ENCODE measurements at places on chromosomes 2 and 18. TPM values are rescaled to one million over a fixed set of nuclear protein-coding genes. Genes with fewer than 3 reads are reported as not detected.
A peak's percentile ranks its signal among the peaks of the same experiment; 100 is the strongest.

The SRD5A2 gene
- total RNA-seq = not detected

The SERPINB5 gene
- not detected for total RNA-seq

The CDH2 gene
- 325 TPM for total RNA-seq

The GPR35 gene
- total RNA-seq = 2.1 TPM

The TMEM247 gene
- total RNA-seq = not detected

The LANCL1 gene
- 52.0 TPM for total RNA-seq

The IL36G gene
- total RNA-seq = not detected

DNA sequence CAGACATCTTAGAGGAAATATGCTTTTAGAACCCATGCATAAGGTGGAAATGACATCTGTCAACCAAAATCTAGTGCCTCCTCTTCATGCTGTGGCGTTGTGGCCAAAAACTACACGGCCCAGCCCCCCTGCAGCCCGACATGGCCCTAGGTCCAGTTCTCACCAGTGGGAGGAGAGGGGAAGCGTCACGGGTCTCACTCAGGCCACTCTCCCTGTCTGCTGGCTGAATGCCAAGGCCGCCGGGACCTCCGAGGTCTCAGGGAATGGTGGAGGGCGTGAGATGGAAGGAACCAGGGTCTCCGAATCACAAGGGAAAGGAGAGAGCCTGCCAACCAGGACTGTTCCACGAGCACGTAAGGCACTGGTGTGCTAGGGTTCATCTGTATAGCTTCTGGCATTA is 361.0 kb downstream of the ANAPC1 start:
- no peaks in the 10 kb centered on the region for H3K27me3 ChIP-seq
- no peak overlapping the region for H3K27ac ChIP-seq

- no peak for DNase-seq
- H3K4me3 ChIP-seq = no peak overlapping the region
- no peaks in the 10 kb centered on the region for H3K27me3 ChIP-seq
- peaks cover 5% of the 10 kb centered on the region for H3K4me1 ChIP-seq
- H3K27ac ChIP-seq = no peak overlapping the region
Observed at GRCh38 chr2:157747280-157747679, 118.6 kb upstream of the ACVR1C start.

- H3K27me3 ChIP-seq = no peaks in the 10 kb centered on the region
- H3K4me1 ChIP-seq = peaks cover 34% of the 10 kb centered on the region
- H3K4me3 ChIP-seq = no peak overlapping the region
Observed at GRCh38 chr2:197182668-197183067, 127.9 kb downstream of the ANKRD44 start.

GRCh38 chr2:241039416-241039815 is 41.0 kb downstream of the SNED1 start:
- H3K4me1 ChIP-seq = peaks cover 10% of the 10 kb centered on the region
- H3K27me3 ChIP-seq = peaks cover 14% of the 10 kb centered on the region
- no peak for DNase-seq
- peaks cover 19% of the 10 kb centered on the region for H3K36me3 ChIP-seq
- no peak overlapping the region for H3K4me3 ChIP-seq

GRCh38 chr18:70377317-70377799 is 88.5 kb downstream of the SOCS6 start:
- H3K27me3 ChIP-seq = no peaks in the 10 kb centered on the region
- H3K27ac ChIP-seq = no peak overlapping the region
- no peak for DNase-seq
- no peaks in the 10 kb centered on the region for H3K36me3 ChIP-seq

DNA sequence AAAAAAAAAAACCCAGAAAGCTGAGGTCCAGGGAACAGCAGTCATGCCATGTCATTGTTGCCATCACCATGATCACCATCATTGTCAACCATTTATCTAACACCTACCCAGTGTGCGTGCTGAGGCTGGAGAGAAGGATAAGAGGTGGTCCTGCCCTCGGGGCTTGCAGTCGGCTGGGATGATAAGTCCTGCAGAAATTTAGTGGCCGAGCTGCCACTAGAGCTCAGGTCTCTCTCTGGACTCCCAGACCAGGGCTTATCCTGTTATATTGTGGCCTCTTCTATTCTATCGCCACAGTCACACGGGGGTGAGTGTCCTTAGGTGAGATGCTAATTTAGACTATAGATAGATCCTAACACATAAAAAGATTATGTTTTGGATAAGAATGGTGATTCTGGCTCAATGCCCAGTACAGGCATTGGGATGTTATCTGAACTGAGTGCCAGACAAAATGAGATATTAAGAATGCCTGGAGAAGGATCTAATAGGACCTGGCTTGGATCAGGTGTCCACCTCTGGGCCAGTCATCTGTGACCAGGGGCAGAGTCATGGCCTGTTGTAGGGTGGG is 43.2 kb upstream of the YWHAQ start:
- H3K27me3 ChIP-seq = no peaks in the 10 kb centered on the region
- no peak overlapping the region for H3K4me3 ChIP-seq
- H3K36me3 ChIP-seq = no peaks in the 10 kb centered on the region
- H3K27ac ChIP-seq = no peak overlapping the region
- no peak for DNase-seq
- H3K4me1 ChIP-seq = no peaks in the 10 kb centered on the region

DNA sequence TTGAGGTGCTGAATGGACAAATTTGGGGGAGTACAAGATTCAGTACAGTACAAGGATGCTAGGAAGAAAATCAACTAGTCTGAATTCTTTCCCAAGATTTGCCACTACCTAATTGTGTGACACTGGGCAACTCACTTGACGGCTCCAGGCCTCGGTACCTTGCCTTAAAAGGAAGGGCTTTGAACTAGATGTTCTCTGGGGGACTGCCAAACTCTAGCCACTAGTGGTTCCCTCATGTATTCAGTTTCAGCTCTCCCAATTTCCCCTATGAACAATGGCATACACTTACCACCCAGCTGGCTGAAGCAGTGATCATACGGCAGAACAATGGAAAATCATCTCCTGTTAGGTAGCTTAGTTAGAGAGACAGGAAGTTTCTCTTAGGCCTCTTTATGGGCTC is 73.4 kb downstream of the VWC2L start:
- no peaks in the 10 kb centered on the region for H3K36me3 ChIP-seq
- H3K27me3 ChIP-seq = no peaks in the 10 kb centered on the region
- H3K27ac ChIP-seq = peak overlapping the region; percentile 2
- peaks cover 5% of the 10 kb centered on the region for H3K4me1 ChIP-seq
- no peak overlapping the region for H3K4me3 ChIP-seq

DNA sequence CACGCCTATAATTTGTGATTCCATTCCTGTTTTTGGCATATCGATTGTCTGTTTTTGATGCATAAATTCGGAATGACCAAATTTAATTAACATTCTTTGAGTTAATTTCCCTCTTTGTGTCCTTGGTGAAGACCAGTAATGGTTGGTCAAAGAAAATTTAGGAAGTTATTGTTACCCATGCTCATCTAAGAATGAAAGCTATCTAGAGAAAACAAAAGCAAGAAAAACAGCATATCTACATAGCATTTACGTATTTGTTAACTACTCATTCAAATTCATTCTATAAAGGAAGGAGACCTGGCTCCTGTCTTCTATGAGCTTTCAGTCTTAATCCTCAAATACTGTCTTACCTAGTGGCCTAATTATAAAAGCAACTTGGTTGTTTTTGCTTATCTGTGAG is 59.2 kb upstream of the CHST9 start:
- H3K4me3 ChIP-seq = no peak overlapping the region
- no peak overlapping the region for H3K27ac ChIP-seq
- no peaks in the 10 kb centered on the region for H3K27me3 ChIP-seq
- no peaks in the 10 kb centered on the region for H3K36me3 ChIP-seq
- H3K4me1 ChIP-seq = no peaks in the 10 kb centered on the region

DNA sequence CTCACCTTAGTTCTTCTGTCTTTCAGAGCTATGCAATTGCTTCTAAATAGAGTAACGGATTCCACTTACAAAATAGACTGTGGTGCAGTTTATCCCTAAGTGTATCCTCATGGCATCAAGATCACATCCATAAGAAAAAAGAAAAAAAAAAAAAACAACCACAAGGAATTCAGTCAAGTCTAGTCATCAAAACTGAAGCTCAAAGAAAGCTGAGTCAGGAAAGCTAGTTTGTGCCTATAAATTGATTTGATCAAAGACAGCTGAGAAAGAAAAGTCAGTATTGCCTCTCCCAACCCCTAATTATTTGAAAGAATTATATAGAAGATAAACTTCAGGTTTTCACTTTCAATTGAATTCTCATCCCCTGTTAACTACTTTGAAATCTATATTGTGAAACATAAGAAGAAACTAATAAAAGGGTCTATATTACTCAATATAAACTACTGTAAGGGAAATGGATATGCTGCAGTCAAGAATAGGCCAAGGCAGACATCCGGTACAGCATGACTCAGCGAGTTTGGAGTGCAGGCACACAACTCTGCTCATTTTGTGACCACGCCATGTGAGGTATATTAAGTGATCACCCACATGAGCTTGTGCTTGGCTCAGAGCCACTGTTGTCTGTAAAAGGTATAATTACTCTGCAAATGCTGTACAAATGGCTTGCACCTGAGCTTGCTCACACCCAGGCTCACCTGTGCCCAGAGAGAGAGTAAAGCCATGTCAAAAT is 568.1 kb upstream of the CRIM1 start:
- H3K27me3 ChIP-seq = no peaks in the 10 kb centered on the region
- no peak overlapping the region for H3K27ac ChIP-seq
- no peaks in the 10 kb centered on the region for H3K36me3 ChIP-seq
- no peak overlapping the region for H3K4me3 ChIP-seq
- DNase-seq = no peak

DNA sequence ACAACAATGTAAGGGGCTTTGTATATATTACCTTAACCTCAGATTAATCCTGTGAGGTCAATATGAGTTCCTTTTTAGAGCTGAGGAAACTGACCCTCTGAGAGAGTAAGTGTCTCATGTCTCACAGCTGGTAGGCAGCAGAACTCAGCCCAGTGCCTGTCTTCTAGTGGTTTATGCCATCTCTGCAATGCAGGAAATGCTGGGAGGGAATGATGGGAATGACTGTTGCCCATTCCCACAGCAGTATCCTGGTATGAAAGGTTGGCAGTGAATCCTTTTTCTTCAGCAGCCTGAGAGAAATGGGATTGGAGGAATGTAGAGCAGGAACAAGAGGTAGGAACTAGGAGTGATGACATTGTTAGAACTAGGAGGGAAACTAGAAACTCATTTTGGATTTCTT is 6.0 kb downstream of the MRPL30 start:
- H3K27me3 ChIP-seq = no peaks in the 10 kb centered on the region
- DNase-seq = no peak
- H3K36me3 ChIP-seq = peaks cover 48% of the 10 kb centered on the region
- H3K27ac ChIP-seq = no peak overlapping the region
- peaks cover 19% of the 10 kb centered on the region for H3K4me1 ChIP-seq
- no peak overlapping the region for H3K4me3 ChIP-seq

- H3K4me1 ChIP-seq = no peaks in the 10 kb centered on the region
- H3K4me3 ChIP-seq = no peak overlapping the region
- H3K27me3 ChIP-seq = no peaks in the 10 kb centered on the region
- no peak for DNase-seq
- no peaks in the 10 kb centered on the region for H3K36me3 ChIP-seq
Observed at GRCh38 chr2:54810246-54810645, 86.8 kb downstream of the EML6 start.

DNA sequence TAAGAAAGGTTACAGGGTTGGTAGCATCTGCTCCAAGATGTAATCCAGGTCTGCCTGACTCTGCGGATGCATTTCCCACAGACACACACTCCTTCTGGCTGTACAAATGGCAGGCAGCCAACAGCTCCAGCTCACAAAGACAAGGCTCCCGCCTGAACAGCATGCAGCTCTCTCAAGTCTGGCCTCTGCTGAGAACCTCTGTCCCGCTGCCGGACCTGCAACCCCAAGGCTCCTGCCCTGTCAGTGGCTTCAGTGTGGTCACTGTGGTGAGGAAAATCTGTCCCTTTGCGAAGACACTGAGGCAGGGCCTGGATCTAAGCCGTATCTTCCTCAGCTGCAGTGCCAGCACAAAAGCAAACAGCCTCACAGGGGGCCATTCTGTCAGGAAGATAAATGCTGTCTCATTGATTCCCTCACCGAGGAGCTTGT is 469.3 kb upstream of the MEX3C start:
- H3K4me1 ChIP-seq = no peaks in the 10 kb centered on the region
- H3K4me3 ChIP-seq = no peak overlapping the region

DNA sequence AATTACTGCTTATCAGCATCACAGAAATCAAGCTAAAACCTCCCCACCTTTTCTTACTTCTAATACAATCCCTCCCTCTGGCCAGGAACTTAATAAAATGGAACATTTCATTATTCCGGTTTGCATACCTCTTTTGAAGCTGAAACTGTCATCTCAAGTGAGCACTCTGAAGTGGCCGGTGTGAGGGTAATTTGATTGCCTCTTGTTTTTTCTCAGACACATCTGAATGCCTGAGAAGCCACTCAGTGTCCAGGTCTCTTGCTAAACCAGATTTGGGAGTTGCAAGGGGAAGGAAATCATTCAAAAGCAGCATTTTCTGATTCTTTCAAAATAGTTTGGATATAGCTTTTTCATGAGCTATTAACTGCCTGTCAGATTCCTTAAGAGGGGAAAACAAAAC is 190.3 kb downstream of the C1D start:
- no peak overlapping the region for H3K4me3 ChIP-seq
- DNase-seq = no peak
- no peaks in the 10 kb centered on the region for H3K4me1 ChIP-seq
- no peak overlapping the region for H3K27ac ChIP-seq

GRCh38 chr2:101638181-101638711 is 59.3 kb upstream of the MAP4K4 start:
- no peak overlapping the region for H3K4me3 ChIP-seq
- no peak for DNase-seq
- no peak overlapping the region for H3K27ac ChIP-seq

DNA sequence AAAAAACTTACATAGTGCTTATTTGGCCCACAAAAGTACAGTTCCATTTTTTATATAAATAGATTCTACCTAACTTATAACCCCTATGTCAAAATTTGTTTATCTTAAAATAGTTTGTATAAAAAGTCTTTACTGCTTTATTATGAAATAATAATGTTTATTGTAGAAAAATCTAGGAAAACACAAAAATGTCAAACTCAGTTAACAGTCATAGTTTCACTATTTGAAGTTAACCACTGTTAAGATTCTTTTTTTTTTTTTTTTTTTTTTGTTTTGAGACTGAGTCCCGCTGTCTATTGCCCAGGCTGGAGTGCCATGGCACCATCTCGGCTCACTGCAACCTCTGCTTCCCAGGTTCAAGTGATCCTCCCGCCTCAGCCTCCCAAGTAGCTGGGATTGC is 26.5 kb upstream of the ABI2 start:
- no peak overlapping the region for H3K27ac ChIP-seq
- H3K36me3 ChIP-seq = no peaks in the 10 kb centered on the region
- DNase-seq = no peak
- no peaks in the 10 kb centered on the region for H3K4me1 ChIP-seq
- H3K27me3 ChIP-seq = no peaks in the 10 kb centered on the region
